ENCODE measurements at places on chromosomes 1 and 21.

DNA sequence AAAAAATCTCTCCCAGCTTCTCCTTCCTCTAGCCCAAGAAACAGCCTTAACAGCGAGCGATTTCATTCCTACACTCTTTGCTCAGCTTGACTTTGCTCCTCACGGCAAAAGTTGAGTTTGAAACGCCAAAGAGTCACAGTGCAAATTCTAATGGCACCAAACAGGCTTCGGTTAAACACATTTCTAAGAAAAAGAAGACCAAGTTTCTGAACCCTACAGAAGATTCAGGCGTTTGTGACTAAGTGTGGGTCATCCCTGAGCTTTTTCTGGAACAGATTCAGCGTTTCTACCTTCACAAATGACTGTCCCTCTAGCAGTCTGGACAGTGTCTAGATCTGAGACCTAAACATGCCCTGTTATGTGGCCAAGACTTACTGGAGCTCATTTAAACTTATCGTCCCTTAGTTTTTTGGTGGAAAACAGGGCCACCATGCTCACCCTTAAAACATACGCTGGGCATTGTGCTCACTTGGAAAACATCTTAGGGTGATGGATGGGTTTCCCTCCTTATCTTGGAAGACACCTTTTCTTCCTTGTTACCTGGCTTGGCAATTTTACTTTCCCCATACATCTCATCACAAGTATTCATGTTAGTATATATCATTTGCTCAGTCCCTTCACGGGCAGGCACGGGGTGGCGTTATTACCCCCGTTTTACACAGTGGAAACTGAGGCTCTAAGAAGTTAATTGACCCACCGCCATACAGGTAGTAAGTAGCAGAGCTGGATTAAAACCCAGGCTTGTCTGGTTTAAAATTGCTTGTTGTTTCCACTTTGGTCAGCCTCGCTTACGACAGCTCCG is 1.0 kb downstream of the C1orf198 start:
- DNase-seq: no peak

GRCh38 chr1:43432171-43432860 is 21.4 kb downstream of the HYI start:
- DNase-seq: no peak

- DNase-seq: no peak
Measured at GRCh38 chr1:15160626-15161025, 7.1 kb downstream of the TMEM51 start.

GRCh38 chr1:229557200-229557850 is 1.2 kb downstream of the ABCB10 start:
- DNase-seq: no peak

DNA sequence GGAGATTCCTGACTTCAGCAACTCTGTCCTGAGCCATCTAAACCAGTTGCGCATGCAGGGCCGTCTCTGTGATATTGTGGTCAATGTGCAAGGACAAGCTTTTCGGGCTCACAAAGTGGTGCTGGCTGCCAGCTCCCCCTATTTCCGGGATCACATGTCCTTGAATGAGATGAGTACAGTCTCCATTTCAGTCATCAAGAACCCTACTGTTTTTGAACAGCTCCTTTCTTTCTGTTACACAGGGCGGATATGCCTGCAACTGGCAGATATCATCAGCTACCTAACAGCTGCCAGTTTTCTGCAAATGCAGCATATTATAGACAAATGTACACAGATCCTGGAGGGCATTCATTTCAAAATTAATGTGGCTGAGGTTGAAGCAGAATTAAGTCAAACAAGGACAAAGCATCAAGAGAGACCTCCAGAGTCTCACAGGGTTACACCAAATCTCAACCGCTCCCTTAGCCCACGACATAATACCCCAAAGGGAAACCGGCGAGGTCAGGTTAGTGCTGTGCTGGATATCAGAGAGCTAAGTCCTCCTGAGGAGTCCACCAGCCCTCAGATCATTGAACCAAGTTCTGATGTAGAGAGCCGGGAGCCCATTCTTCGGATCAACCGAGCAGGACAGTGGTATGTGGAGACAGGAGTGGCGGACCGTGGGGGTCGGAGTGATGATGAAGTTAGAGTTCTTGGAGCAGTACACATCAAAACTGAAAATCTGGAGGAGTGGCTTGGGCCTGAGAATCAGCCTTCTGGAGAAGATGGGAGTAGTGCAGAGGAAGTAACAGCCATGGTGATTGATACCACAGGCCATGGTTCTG is 2.3 kb downstream of the ZBTB37 start:
- peak; percentile 48 for DNase-seq

DNA sequence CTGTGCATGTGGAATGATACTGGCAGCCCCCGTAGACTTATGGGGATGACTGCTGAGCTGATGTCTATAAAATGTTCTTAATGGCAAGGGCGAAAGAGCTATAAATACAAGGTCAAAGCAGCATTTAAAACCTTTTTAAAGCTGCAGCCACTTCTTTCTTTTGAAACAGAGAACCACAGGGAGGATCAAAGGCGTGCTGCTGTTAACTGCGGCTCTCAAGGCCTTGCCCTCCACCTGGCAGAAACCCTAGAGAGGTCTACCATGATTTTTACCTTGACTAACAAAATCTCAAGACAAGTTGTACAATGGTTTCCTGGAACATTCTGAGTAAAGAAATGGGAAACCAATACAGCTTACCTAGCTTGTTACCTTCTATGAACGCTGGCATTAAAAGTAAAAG is 89.7 kb downstream of the SLC45A1 start:
- no peak for DNase-seq

GRCh38 chr1:233667741-233668140 is 53.8 kb downstream of the KCNK1 start:
- no peak for DNase-seq

DNA sequence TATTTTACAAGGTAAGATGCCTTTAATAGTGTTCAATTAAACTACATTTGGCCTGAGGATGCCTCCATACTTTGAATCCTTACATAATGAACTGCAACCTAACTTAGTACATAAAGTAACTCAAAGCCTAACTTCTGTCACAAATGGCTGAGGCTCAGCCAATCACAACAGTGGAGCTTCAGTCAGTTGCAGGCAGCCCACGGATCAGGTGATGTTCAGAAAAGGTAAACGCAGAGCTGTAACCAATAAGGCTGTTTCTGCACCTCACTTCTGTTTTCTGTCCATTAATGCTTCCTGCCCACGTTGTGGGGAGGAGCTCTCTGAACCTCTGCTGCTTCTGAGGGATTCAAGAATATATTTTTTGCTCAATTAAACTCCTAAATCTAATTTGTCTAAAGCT is 94.8 kb upstream of the KIAA0040 start:
- DNase-seq: no peak

GRCh38 chr1:109399326-109399957 is 1.7 kb upstream of the SORT1 start:
- peak; percentile 7 for DNase-seq

GRCh38 chr1:214216021-214216420 is 64.9 kb upstream of the SMYD2 start:
- DNase-seq: no peak

- no peak for DNase-seq
Measured at GRCh38 chr1:118337346-118337745, 152.3 kb upstream of the SPAG17 start.

- DNase-seq: no peak
Measured at GRCh38 chr21:28431527-28432200, 561.0 kb downstream of the LTN1 start.

GRCh38 chr1:111515291-111516004 is 12.0 kb upstream of the ADORA3 start:
- peak; percentile 72 for DNase-seq

DNA sequence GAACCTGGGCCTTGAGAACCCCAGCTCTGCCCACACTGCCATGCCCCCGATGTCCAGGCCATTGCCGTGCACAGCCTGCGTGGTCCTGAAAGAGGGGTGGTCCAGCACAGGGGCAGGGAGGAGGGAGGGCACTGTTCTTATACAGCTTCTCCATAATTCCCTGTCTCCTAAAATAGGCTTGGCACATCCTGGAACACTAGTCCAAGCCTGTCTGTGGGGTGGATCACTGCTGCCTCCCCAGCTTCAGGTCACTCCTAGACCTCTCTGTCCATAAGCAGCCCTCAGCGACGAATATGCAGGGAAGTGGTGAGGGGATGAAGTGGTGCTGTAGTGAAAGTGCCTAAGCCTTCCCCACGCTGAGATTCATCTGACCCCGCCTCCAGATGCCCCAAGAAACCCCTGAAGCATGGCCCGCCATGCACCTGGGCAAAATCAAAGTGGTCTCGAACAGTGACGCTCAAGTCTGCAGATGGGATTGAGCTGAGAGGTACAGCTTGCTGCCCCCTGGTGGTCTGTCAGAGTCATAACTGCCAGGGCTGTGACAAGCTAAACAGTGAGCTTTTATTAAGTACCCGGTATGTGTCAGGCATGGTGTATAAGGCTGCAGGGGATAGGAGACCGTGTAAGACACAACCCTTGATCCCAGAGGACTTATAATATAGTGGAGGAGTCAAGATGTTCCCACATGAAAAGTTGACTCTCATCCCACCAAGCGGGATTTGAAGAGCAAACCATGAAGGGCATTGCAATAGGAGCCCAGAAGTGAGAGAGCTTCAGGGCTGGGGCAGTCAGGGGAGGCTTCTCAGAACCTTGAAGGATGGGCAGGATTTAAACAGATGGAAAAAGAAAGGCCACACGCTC is 66.6 kb downstream of the FAM163A start:
- no peak for DNase-seq

- no peak for DNase-seq
Measured at GRCh38 chr1:230573658-230574057, 68.6 kb upstream of the COG2 start.

DNA sequence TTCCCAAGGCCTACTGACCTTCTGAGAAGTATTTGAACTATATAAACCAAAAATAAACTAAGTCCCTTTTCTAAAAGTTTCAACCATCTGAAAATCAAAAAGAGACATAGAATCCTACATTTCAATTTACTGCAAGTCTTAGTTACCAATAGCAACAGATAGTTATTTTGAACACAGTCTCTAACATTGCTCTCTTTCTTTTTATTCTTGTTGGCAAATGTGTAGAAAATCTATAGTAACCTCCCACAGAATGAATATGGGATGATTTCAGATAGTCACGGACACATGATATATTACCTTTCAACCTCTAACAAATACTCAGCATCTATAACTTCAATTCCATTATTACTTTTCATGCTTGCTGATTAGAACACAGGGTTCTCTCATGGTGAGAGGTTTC is 68.9 kb upstream of the RAB3GAP2 start:
- DNase-seq: no peak

GRCh38 chr1:245153552-245154428 is 995 bp upstream of the KIF26B start:
- DNase-seq: no peak

GRCh38 chr1:178434360-178434759 is 62.4 kb downstream of the CLEC20A start:
- DNase-seq: no peak

- no peak for DNase-seq
Measured at GRCh38 chr1:234114648-234115307, 210.3 kb downstream of the SLC35F3 start.

DNA sequence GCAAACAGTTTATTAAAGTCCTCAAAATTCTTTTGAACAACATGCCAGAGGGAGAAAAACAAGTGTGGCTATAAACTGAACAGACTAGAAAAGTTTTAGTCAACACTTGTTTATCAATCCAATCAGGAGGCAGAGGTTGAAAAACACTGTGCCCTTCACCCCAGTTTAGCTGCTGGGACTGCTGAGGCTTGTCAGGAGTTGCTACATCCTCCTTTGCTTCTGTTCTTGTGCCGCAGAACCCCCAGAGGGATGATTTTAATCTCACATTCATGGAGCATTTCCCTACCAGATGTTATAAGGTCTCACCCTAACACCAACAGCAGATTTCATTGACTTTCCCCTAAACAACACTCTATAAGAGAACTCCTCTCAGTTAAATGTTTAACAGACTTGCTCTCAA is 321.2 kb downstream of the VAV3 start:
- DNase-seq: no peak

- DNase-seq: no peak
Measured at GRCh38 chr1:76625886-76626678, 241.2 kb upstream of the ST6GALNAC5 start.

- DNase-seq: no peak
Measured at GRCh38 chr1:22508329-22508728, 55.0 kb upstream of the EPHA8 start.

GRCh38 chr1:234606784-234607108 is 3.2 kb downstream of the IRF2BP2 start:
- DNase-seq: no peak

Data from GDM1 (cell line).